NT2/D1 (cell line): ENCODE measurements at places on chromosomes 5 and 9.
A peak's percentile ranks its signal among the peaks of the same experiment; 100 is the strongest.

- no peak for DNase-seq
Measured at GRCh38 chr9:15300218-15300617, 6.8 kb downstream of the TTC39B start.

GRCh38 chr5:117207088-117207668 is 632.6 kb upstream of the SEMA6A start:
- DNase-seq = peak; percentile 1

DNA sequence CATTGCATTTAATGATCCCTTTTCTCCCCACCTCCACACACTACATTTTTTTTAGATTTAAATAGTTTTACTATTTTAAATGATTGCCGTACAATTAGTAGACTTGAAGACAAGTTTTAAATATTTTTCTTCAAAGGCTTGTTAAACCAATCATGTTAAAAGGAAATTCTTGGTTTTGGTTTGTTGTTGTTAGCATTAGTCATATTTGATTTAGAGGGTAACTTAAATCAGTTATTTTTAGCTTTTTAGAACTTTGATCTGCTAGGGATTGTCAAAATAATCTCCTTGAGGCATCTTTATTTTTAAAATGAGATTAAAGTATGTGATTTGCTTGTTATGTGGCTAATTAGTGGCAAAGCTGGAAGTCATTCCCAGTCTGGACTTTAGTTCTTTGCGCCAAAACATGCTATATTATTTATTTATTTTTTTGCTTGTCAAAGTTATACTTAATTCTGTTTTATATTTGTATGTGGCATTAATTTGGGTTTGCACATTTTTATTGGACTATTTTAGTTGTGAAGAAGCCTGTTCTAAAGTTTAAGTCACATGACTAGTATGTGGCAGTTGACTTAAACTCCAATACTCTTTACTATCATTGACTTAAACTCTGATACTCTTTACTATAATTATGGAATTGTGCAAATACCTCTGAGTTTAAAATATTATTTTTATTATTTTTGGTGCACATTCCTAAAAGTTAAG is 14.7 kb downstream of the ITGA1 start:
- no peak for DNase-seq

DNA sequence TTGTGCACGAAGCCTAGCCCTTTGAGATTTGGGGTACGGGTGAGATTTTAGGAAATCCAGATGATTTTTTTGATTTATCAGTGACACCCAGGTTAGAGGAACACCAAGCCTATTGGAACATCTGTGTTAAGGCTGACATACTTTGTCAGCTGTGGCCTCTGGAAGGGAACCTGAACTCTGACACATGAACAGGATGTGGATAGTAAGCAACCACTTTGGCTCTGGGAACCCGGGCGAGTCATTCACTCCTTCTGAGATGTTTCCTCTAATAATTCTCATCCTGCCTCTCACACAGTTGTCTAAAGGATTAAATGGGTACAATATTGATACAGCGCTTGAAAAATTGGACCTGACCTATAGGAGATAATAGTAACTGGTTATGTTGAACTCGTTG is 67.8 kb downstream of the FGF1 start:
- DNase-seq = no peak

- DNase-seq = no peak
Measured at GRCh38 chr5:105230516-105231157, 1668.0 kb upstream of the NUDT12 start.

DNA sequence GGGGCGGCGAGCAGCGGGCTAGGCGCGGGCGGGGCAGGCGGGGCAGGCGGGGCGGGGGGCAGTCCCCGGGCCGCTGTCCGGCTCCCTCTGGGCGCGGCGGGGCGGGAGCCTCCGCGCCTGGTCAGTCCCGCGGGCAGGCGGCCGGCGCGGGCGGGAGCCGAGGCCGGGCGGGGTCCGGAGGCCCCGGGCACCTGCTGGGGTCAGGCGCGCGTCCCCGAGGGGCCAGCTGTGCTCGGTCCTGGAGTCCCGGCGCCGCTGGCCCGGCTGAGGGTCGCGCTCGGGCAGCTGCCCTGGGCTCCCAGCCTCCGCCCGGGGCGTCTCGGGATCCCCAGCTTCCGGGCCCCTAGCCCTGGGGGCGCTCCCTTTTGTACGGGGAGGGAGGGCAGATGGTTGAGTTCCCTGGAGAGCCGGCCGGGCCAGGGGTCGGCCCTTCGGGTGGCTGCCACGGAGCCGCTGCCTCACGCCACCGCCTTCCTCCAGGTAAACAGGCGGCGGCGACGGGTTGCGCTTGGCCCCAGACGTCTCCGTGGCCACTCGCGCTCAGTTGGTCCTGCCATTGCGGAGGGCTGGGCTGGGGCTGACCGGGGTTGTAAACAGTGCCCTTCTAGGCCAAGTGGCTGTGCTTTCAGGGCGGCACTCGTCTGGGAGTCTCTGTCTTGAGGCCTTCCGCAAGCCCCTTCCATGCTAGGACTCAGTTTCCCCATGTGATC is 473 bp downstream of the ZBTB34 start:
- DNase-seq = no peak

- no peak for DNase-seq
Measured at GRCh38 chr5:171050916-171051315, 189.1 kb downstream of the RANBP17 start.

- DNase-seq = no peak
Measured at GRCh38 chr9:132032238-132032950, 47.3 kb downstream of the MED27 start.

DNA sequence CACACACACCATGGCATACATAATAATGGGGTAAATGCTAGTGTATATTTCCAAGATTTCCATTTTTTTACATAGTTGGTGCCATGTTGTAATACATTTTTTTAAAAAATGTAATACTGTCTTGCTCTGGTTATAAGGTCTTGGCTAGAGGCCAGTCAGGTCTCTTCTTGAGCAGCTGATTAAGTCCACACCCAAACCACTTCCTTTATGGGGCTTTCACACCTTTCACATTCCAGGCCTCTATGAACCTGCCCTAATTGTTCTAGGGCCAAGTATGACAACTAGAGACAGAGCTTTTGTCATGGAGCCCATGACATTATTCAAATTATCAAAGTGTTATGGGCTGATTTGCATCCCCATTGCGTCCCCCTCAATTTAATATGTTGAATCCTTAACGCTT is 495.6 kb upstream of the CTNND2 start:
- no peak for DNase-seq

- DNase-seq = no peak
Measured at GRCh38 chr9:132809677-132810271, 68.3 kb downstream of the AK8 start.

GRCh38 chr5:16869821-16870796 is 66.0 kb downstream of the MYO10 start:
- no peak for DNase-seq

DNA sequence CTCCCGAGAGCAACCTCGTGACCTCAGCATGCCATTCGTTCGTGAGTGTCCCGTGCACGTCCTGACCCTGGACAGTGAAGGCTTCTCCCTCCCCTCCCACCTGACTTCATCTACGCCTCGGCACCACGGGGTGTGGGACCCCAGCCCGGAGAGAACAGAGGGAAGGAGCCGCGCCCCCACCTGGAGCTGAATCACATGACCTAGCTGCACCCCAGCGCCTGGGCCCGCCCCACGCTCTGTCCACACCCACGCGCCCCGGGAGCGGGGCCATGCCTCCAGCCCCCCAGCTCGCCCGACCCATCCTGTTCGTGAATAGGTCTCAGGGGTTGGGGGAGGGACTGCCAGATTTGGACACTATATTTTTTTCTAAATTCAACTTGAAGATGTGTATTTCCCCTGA is 38.3 kb upstream of the FCN2 start:
- DNase-seq = no peak

DNA sequence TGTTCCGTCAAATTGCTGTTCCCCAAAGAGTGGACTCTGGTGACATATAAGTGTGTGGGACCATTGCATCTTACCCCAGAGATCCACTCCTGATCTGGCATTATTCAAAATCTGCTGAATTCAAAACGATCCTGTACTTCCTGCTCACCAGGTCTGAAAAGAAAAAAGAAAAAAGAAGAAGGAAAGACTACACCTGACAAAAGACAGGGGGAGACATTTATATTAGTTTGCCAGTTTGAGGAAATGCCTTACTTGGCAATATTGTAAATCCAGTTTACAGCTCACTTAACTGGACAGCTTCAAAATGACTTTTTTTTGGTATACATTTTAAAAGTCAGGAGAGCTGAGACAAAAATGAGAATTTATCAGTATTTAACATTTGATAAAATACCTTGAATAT is 15.0 kb upstream of the GRHPR start:
- DNase-seq = no peak

- no peak for DNase-seq
Measured at GRCh38 chr9:87722393-87723088, 3.4 kb upstream of the CTSL start.

- DNase-seq = no peak
Measured at GRCh38 chr9:83449166-83449565, 89.0 kb downstream of the FRMD3 start.

DNA sequence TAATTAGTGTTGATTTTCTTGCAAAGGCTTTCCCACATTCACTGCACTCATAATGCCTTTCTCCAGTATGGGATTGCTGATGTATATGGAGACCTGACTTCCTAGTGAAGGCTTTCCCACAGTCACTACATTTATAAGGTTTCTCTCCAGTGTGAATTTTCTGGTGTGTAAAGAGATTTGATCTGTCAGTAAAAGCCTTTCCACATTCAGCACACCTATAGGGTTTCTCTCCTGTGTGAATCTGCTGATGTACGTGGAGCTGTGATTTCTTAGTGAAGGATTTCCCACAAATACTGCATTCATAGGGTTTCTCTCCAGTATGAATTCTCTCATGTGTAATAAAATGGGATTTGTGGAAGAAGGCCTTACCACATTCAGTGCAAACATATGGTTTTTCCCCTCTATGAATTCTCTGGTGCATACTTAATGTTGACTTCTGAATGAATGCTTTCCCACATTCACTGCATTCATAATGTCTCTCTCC is 31.1 kb downstream of the ZNF484 start:
- DNase-seq = no peak

- DNase-seq = peak; percentile 32
Measured at GRCh38 chr5:120852222-120852860, 388.2 kb downstream of the PRR16 start.

- DNase-seq = no peak
Measured at GRCh38 chr5:40033009-40033408, 608.2 kb upstream of the DAB2 start.

DNA sequence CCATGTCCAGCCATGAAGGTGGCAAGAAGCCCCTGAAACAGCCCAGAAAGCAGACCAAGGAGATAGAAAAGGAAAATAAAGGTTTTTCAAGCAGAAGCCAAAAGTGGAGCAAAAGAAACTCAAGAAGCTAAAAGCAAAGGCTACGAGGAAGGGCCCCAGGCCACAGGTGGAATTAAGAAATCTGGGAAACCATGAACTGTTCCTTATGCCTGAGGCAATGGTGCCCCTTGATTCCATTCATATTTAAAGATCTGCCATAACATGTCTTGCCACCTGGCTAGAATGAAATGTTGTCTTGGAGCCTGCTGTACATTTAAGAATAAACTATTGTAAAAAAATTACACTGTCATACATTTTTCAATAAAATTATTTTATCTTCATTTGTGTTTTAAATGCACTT is 59.5 kb upstream of the TARS1 start:
- no peak for DNase-seq

- no peak for DNase-seq
Measured at GRCh38 chr9:134163371-134164196, 780 bp downstream of the RNU6ATAC start.

DNA sequence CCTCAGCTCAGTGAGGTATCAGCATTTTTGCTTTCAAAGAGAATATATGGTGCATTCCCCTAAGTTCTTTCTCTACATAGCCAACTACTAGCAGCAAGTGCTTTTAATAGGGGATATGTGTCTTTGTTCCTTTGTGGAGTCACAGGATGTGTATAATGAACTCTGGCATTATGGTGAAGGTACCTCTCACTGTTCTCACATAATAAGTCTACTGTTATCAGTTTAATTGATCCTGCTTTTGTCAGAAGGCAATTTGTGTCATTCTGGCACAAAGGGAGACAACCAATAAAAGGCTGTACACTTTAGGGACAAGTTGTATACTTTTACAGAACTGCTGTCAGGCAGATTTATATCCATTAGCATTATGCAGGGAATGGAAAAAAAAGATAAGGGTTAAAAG is 531.4 kb upstream of the RIOK2 start:
- DNase-seq = no peak

- no peak for DNase-seq
Measured at GRCh38 chr5:158380661-158381060, 521.7 kb upstream of the CLINT1 start.

- no peak for DNase-seq
Measured at GRCh38 chr9:120974921-120975320, 48.3 kb upstream of the TRAF1 start.

GRCh38 chr9:17318821-17319320 is 184.0 kb downstream of the CNTLN start:
- no peak for DNase-seq
